ENCODE measurements at places on chromosomes 6 and 20.

GRCh38 chr20:48238326-48238725 lies 453.0 kb upstream of the SULF2 start:
- no peak for DNase-seq

GRCh38 chr6:47736083-47736700 lies 37.8 kb downstream of the ADGRF4 start:
- DNase-seq, result no peak

- no peak for DNase-seq
These were observed 296 bp downstream of the ADNP start for GRCh38 chr20:50930976-50931305.

DNA sequence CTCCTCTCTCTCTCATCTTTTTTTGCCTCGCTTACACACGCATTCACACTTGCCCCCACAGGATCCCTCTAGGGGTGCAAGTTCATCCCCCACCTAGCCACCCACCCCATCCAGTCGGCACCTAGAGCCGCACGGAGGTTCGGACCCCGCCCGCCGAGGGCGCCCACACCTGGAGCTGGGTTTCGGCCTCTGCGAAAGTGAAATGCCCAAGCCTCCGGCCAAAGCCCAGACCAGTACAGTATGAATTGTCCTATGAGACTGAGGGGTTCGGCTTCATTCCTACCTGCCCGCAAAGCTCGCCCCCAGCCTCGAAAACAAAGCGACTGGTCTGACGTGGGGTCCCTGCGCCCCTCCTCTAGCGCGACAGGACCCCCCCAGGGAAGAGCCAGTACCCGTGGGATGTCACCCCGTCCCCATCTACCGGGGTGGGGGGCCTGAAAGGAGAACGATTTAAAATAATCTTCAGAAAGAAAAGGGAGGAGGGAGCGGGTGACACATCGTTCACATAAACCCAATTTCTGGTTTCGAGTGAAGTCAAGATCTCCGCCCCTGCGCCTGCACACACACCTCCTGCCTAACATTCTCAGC lies 1.5 kb downstream of the TFAP2A start:
- DNase-seq, result no peak

DNA sequence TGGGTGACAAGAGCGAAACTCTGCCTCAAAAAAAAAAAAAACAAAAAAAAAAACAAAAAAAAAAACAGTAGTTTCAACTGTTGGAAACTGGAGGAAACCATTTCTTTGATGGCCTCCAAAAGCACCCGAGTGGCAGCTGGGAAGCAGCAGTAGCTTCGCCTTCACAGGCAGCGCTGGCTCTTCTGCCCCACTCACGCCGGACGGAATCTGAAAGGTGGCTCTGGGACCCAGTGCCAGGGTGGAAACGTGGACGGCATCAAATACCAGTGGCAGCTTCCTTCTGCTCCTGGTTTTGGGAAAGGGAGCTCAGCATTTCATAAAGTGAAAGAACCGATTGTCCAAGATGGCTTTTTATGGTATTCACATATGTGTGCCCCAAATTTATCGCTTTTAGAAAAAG lies 159.4 kb downstream of the SMOC2 start:
- no peak for DNase-seq

DNA sequence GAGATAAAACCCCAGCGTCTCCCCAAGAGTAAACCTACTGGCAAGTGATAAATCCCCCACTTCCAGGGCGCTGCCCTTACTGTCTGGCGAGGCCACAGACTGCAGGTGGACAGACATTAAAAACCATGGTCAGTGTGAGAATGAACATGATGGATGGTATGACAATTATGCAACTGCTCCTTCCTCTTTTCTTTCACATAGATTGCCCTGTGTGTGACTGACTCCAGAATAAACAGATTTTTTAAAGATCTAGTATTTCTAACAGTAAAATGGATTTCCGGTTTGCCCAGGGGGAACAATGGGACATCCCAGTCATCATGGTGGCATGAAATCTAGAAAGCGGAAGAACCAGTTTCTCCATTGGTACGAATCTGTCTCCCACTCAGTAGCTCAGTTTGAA lies 153.7 kb downstream of the FOXC1 start:
- peak; percentile 44 for DNase-seq
